GM04504 (cell line): ENCODE measurements at places on chromosomes 3 and 15.

DNA sequence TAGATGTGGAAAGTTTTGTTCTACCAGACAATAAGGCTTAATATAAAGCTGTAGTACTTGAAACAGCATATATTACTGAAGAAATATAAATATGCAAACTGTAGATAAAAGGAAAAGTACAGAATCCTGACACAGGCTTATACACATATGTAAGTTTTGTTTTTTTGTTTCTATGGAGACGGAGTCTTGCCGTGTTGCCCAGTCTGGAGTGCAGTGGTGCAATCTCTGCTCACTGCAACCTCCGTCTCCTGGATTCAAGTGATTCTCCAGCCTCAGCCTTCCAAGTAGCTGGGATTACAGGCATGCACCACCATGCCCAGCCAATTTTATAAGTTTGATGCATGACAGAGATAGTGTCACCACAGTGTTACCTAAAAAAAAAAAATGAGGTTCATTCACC lies 29.1 kb upstream of the ZNF445 start:
- DNase-seq, result no peak

- peak; percentile 7 for DNase-seq
Observed at GRCh38 chr3:71916747-71917369, 131.9 kb upstream of the PROK2 start.

- DNase-seq, result no peak
Observed at GRCh38 chr15:58459045-58459444, 27.3 kb downstream of the LIPC start.

DNA sequence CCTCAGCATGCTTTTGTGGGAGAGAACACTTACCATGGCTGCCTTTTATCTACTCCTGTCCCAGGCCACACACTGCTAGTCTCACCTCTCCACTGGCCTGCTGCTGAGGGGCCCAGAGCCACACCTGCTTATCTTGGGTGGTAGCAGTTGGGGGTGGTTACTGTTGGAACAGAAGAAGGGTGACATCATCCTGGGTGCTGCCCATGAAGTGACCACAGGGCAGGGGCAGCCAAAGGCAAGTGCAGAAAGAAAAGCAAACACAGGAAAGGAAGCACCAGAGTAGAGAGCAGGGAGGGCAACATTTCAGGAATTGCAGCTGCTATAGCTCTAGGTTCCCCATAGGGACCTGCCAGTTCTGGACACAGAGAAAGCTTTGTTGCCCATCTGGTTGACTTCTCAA lies 345.2 kb downstream of the VPS13C start:
- DNase-seq, result no peak

DNA sequence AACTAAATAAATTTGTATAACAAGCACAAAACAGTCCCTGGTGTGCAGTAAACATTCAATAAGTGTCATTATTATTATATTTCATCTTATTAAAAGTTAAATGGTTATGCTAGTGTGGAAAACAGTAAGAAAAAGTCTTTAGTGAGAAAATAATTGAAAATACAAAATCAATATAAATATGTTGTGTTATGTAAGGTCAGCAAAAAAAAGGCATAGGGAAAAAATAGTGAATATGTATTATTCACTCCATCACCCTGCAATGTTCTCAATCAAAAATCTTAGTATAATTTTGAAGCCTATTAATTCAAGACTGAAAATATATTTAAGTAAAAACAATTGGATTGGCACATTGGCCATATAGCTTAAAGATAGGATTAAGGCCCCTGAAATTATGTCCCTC lies 63.3 kb upstream of the KCNMB2 start:
- no peak for DNase-seq

DNA sequence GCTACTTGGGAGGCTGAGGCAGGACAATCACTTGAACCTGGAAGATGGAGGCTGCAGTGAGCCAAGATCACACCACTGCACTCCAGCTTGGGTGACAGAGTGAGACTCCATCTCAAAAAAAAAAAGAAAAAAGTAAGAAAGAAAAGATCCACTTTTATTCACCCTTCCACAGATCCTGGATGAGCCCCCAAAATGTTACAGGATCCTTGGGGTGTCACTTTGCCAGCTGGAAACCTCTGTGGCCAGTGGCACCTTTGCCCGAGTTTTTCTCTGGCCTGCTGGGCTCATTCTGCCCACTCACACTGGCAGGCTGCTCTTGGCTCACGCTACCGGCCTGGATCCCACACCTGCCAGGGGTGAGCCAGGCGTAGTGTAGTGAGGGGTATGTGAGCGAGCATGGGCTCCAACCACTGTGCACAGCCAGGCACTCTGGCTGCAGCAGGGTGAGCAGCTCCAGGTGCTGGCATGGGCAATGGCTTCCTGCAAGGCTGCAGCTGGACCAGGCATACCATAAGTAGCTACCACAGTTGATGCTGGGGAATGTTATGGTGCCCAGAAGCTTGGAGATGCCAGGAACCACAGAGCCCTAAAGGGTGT lies 57.8 kb upstream of the C15orf39 start:
- DNase-seq, result no peak

- no peak for DNase-seq
Observed at GRCh38 chr3:37040231-37040630, 46.9 kb downstream of the MLH1 start.

DNA sequence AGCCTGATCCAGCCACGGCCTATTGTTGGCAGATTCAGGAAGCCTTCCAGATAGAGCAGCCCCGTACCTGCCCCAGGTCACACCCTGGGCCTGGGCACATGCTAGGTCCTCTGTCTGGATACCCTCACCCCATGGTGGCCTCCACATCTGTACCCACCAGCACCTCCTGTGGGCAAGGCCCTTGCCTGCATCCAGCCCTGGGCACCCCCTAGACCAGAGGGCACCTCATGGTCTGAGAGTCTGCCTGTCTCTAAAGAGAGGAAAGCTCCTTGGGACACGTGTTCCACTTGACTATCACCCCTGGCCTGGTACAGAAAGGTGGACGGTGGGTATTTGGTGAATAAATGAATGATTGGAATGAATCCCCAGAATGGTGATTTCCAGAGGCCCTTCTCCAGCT lies 8.9 kb upstream of the COMMD4 start:
- DNase-seq, result no peak

DNA sequence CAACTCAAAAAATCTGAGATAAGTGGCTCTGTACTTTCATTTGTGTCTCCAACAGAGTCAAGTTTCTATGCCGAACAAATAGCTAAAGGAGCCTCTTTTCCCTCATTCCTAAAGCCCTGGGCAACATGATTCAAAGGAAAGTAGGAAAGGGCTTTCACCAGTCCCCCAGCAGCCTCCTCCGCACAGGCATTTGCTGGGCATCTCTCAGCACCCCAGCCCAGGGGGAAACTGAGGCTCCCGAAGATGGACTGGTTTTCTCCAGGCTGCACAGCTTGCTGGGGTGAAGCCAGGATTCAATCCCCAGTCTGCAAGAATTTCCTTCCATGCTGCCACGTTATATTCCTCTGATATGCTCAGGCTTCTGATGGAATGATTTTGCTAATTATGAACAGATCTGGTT lies 163.8 kb downstream of the OCA2 start:
- no peak for DNase-seq

- no peak for DNase-seq
Observed at GRCh38 chr15:63244976-63245645, 32.3 kb upstream of the APH1B start.

DNA sequence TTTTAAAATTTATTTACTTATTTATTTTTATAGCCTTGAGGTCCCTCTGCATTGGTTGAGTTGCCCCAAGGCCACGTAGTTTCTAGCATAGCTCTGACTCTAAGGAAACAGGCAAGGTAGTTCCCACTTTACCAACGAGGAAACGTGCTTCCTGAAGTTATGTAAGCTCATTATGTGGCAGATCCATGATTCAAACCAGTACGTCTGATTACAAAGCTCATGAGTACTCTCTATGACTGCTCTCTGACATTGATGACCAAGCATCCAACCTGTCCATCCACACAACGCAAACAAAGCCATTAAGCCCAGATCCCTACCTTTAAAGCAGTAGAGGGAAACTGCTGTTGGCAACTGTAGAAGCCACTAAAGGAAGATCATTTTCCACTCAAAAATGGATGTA lies 25.6 kb downstream of the WWTR1 start:
- DNase-seq, result no peak
